ENCODE measurements at places on chromosomes 16 and 17.

DNA sequence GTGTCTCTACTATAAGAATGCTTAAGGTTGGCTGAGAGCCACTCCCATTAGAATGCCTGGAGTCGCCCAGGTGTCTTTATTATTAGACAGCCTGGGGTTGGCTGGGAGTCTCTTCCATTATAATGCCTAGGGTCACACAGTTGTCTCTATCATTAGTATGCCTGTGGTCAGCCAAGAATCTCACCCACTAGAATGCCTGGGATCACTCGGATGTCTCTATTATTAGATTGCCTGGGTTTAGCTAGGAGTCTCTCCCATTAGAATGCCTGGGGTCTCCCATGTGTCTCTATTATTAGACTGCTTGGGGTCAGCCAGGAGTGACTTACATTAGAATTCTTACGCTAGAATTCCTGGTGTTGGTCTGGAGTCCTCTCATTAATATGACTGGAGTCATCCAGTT, 2255.3 kb downstream of the TP53TG3F start:
- DNase-seq = no peak

GRCh38 chr16:22614271-22614947, 103.7 kb downstream of the NPIPB5 start:
- DNase-seq = no peak

DNA sequence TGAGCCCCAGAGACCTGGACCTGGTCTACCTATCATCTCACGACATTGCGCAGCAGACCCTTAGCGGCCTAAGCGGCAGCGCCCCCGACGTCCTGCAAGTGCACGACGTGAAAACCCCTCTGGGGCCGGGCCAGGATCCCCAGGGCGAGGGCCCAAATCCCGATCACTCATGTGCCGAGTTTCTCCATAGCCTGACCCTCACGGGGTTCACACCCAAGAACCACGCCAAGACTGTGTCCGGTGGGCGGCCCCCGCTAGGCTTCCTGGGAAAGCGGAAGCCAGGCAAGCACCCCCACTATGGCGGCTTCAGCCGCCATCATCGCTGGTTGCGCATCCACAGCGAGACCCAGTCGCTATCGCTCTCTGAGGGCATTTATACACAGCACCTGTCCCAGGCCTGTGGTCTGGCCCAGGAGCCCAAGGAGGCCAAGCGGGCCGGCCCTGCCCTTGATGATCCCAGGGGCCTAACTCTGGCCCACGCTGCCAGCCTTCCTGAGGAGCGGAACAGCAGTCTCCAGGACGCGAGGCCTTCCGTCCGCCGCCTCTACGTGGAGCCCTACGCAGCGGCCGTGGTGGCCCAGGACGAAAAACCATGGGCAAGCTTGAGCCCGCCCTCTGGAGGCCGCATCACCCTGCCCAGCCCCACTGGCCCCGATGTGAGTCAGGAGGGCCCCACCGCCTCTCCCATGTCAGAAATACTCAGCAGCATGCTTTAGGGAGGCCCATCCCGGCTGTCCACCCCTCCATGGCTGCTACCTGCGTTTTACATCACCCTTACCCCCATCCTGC, 82.8 kb upstream of the NOG start:
- no peak for DNase-seq

DNA sequence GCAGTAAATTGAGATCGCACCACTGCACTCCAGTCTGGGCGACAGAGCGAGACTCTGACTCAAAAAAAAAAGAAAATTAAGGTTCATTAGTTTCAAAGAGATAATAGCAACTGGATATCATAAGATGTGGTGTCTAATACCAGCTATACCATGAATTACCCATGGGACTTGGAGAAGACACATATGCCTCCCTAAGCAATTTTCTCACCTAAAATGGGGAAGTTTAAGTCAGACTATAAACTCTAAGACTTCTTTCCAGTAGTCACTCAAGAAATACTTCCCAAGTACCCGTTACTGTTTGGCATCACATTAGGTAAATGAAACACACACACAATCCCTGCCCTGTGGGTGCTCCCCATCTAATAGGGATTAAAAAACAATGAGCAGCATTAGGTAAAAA, 22.6 kb downstream of the SMURF2 start:
- DNase-seq = no peak

DNA sequence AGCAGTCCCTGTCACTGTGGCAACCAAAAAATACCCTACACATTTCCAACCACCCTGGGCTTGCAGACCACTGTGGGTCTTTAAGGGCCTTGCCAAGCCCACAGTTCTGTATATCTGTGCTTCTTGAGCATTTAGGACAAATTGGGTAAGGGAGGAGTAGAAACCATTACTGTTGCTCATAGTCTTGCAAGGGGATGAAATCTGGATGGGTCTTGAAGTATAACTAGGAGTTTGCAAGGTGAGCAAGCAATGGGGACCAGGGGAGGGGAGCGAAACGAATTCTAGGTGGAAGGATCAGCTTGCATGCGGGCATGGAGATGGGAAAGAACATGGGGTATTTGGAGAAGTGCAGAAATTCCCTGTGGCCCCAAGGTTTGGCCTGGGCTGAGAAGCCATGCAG, 202.9 kb downstream of the RAB11FIP4 start:
- no peak for DNase-seq

- DNase-seq = no peak
These were observed 47.0 kb downstream of the SYNRG start for GRCh38 chr17:37562016-37562745.

DNA sequence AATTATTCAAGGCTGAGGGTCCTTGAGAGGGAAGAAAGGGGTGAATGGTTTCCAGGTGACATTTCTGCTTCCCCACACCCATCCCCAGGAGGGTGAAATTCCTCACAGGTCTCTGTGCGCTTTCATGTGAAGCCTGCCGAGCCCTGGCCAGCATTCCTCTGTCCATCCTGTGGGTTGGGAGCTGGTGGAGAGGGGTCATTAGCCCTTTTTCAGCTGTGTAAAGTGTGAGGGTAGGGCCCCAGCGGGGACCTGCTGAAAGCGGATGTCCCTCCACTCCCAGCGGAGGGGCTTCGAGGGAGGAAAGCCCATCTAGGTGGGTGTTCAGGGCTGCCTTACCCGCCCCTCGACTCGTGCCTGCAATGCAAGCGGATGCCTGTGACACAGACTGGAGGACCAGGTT, 53.3 kb upstream of the DLX4 start:
- no peak for DNase-seq

GRCh38 chr16:69606985-69607384, 41.2 kb downstream of the NFAT5 start:
- no peak for DNase-seq

GRCh38 chr17:35252651-35253050, 9.8 kb downstream of the SLFN5 start:
- no peak for DNase-seq

DNA sequence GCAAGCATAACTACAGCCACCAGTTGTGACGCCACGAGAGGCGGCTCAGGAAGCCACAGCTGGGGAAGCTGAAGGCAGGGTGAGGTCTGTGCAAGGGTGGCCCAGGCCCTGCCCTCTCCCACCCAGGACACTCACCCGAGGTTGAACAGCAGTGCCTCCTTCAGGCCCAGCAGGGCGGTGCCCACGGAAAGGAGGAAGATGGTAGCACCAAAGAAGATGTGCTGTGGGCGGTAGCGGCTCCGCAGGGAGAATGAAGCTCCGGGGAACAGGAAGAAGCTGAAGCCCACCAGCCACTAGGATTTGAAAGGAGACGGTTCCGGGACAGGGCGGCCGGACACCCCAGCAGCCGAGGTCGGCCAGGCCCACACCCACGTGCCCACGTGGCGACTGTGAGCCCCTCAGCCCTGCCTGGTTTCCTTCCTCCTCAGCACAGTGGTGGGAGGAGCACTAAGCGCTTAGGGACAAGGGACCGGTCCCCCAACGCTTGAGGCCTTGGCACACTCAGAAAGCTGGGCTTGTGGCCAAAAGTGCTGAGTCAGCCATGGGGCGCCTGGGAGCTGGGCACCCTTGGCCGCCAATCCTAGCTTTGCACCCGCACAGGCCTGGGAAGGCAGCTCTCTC, 11.0 kb downstream of the CYB561 start:
- no peak for DNase-seq

GRCh38 chr16:86457501-86458148, 52.7 kb upstream of the FOXF1 start:
- DNase-seq = no peak

GRCh38 chr17:80646328-80646727, 101.7 kb downstream of the RPTOR start:
- DNase-seq = no peak

- no peak for DNase-seq
These were observed 3.7 kb upstream of the DHX33 start for GRCh38 chr17:5472511-5472910.

- no peak for DNase-seq
These were observed 79.1 kb upstream of the HNF1B start for GRCh38 chr17:37823996-37824395.

DNA sequence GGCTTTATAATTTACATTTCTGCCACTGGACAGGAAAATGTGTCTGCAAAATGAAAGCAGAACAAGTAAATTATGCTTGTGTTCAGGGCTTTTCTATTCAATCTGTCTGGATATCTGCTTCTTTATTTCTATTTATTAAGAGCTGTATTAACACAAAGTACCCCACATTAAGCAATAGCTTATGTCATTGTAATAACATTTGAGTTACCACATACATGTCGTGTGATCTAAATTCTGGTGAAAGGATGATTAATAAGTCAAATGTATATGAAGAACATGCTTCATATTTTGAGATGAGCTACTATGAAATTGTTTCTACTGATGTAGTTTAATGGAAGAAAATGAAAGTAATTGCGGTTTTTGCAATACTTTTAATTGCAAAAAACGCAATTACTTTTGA, 238.2 kb downstream of the KCNJ2 start:
- no peak for DNase-seq

DNA sequence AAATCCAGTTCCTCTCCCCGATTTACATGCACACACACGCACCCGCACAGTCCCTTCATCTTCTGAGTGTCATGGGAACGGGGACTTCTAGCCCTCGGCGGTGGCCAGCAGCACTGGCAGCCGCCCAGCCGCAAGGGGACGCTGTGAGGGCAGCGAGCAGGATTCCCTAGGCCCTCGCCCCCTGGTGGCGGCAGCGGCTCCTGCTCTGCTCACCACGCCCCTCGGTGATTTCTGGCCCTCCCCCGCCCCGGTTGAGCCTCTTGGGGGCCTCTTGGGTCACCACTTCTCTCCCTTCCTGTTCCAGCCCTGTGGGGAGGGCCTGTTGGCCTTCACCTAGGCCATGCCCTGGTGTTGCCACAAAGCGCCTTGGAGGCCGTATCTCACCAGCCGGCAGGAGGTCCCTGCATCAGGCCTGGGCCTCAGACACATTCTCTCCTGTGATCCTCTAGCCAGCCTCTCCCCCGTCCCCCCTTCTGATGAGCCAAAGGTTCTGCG, 75.2 kb upstream of the KSR1 start:
- DNase-seq = peak; percentile 35

DNA sequence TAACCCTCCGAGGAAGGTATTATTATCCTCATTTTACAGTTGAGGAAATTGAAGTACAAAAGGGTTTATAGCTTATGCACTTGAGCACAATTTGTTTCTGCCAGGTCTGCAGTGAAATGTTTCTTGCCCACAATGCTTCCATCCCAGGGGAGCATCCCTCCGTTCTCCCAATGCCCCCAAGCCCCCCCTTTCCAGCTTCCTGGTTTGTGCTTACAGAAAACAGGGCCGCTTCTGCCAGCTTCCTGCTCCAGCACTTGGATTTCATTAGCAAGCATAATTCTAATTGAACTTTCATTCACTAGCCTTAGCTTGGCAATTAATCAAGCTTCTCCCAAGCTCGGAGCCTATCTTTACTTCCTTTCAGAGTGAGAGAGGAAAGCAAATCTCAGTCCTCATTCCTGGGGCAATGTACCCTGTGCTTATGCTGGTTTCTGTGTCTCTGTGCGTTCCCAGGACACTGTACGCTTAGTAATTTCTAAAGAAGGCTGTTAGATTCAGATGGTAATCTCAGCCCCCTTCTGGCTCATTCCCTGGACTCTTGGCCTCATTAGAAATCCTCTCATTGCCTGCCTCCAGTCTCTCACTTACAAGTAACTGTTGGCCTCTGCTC, 141.6 kb downstream of the HS3ST2 start:
- DNase-seq = no peak

GRCh38 chr17:71975331-71975801, 145.5 kb upstream of the SOX9 start:
- no peak for DNase-seq

DNA sequence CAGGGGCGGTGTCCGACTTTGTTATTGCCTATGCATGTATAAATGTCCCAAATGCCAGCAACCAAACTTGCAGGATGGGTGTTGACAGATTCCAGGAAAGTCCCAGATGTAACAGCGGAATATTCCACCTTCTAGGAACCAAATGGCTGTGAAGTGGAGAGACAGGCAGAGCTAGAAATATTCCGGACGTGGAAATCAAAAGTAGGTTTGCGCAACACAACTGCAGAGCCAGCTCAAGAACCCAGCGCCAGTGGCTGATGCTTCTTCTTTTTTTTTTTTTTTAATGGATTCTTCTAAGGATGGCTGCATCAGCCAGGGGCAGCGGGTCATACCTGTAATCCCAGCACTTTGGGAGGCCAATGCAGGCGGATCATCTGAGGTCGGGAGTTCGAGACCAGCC, 601.7 kb downstream of the MAF start:
- DNase-seq = no peak

DNA sequence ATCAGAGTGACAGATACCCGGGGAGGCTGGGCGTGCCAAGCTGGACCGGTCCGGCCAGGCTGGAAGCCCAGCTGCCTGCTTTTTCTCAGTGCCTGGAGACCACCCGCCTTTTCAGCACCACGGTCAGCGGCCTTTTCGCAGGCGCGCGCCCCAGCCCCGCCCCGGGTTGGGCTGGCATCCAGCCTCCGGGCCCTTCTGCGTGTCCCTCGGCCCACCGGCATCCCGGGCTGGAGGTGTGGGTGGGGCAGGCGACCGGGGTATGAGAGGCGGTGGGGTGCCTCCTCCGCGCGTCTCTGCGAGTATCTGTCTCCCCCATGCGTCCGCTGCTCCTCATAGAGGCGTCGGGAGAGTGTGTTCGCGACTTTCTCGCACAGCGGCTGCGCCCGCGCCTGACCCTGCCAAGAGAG, 102.5 kb downstream of the MRM1 start:
- no peak for DNase-seq

- no peak for DNase-seq
These were observed 10.1 kb upstream of the TMEM208 start for GRCh38 chr16:67216612-67217490.

- no peak for DNase-seq
These were observed 1404.1 kb downstream of the CDH11 start for GRCh38 chr16:63717806-63718205.

- DNase-seq = no peak
These were observed 66.5 kb downstream of the TTC19 start for GRCh38 chr17:16066125-16066524.

GRCh38 chr17:21816592-21817567, 124.6 kb downstream of the KCNJ18 start:
- DNase-seq = no peak

- DNase-seq = no peak
These were observed 168.5 kb downstream of the KATNIP start for GRCh38 chr16:27718201-27719105.

All from stimulated activated CD8-positive, alpha-beta memory T cell treated with anti-CD3 and anti-CD28 coated beads, Interleukin-4, amount 100 ng/mL, for 1 hour (primary cell).